ENCODE measurements at places on chromosomes 6 and 20.

GRCh38 chr6:41624621-41625380, 13.5 kb upstream of the MDFI start:
- no peak for DNase-seq

GRCh38 chr20:46946181-46946624, 51.6 kb downstream of the EYA2 start:
- DNase-seq: no peak

- no peak for DNase-seq
These were observed 37.4 kb downstream of the ANGPT4 start for GRCh38 chr20:878511-879307.

- DNase-seq: no peak
These were observed 12.0 kb downstream of the STMN3 start for GRCh38 chr20:63641146-63641791.

DNA sequence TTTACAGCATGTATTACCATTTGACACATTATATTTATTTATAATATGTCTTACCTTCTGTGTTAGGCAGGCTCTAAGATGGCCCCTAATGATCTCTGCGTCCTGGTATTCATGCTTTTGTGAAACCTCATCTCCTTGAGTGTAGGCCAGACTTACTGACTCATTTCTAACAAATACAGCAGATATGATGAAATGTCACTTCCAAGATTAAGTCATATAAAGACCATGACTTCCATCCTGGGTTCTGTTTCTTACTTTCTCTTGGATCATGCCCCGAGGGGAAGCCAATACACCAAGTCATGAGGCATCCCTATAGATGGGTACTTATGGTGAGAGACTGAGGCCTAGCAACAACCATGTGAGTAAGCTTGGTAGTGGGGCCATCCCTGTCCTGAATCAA, 30.2 kb downstream of the ZHX3 start:
- no peak for DNase-seq

DNA sequence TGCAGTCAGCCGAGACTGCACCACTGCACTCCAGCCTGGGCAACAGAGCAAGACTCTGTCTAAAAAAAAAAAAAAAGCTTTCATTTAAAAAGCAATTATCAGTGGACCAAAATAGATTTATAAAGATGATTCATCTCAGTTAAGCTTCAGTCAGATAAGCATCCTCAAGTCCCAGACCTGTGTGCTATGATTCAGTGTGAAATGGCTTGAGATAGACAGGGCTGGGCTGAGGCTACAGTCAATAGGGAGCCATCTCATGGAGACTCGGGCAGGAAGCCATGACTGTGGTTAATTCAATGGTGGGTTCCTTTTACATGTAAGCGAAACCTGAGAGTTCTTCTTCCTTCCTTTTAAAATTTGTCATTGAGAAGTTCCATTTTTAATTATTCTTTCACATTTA, 276.0 kb downstream of the TFAP2A start:
- DNase-seq: no peak

DNA sequence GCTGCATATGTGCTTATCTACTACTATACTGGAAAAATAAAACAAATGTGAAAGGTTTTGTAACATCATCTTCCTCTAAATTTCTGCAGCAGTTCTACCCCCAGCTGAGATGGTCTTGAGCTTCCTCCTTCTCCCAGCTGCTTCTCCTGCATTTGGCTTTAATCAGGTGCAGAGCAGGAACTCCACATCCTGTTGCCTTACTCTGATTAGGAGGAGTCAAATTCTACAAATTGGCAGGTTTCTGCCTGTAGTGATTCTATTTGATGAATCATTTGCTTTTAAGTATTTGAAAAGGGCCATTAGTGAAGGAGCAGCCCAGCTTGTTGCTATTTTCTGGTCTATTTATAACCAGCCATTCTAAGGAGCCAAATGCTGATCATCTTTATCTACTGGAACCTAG, 224.5 kb downstream of the GMDS start:
- DNase-seq: no peak

DNA sequence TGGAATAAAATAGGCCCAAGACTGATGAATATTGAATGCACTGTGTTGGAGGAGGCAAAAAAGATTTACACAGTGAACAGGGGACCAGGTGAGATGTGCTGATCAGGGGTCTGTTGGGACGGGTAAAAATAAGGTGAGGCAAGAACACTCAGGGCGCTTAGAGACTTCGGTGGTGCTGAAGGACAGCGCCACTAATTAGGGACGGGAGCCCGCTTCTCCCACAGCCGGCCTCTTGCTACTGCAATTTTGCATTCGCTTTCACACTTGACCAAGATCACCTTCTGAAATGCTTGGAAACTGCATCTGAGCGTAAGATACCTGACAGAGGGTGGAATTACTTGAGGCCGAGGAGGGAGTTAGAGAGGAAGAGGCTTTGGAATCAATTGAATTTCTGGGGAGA, 7.3 kb downstream of the TFAP2D start:
- DNase-seq: no peak

DNA sequence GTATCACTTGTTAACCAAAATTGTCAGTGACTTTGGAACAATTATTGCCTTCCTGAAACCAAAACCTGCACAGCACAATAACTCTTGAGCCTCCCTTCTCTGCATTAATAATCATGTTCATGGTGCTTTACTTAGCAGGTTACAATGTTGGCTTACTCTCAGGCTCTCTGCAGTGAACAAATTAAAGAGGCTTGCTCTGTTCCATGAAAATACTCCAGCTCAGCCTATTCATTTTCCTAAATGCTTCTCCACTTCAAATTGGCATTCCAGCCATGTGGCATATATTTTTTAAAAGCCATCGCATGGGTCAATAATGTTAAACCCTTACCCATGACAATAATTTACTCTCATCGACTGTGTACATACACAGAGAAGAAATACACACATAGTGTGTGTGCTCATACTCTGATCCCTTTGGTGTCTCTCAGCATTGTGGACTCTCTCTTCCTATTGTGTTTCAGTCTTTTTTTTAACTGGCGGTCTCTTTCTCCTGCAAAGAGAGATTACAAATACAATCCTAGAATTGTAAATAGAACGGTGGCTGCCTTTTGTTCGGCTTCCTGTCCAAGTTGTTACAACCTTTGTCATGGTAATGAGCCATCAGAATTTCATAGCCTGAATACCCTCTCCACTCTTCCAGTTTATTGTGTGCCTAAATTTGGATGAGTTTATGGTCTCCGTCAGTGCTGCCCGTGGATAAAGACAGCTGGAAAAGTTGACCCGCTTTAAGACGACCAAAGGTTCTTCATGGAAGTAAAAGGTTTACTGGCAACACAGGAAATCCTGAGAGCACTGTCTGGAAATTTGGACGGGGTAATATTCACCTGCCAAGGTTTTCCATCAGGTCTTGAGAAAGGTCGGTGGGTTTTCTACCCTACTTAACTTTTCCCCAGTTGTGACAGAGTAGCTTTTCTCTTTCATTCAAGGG, 263.6 kb downstream of the CD83 start:
- DNase-seq: no peak

- DNase-seq: no peak
These were observed 498.2 kb upstream of the CITED2 start for GRCh38 chr6:139872665-139873064.

- no peak for DNase-seq
These were observed 289.9 kb downstream of the DHX35 start for GRCh38 chr20:39252035-39252434.
